ENCODE measurements at places on chromosomes 13 and 19.

- DNase-seq, result no peak
Measured at GRCh38 chr13:77009011-77009410, 17.1 kb downstream of the CLN5 start.

DNA sequence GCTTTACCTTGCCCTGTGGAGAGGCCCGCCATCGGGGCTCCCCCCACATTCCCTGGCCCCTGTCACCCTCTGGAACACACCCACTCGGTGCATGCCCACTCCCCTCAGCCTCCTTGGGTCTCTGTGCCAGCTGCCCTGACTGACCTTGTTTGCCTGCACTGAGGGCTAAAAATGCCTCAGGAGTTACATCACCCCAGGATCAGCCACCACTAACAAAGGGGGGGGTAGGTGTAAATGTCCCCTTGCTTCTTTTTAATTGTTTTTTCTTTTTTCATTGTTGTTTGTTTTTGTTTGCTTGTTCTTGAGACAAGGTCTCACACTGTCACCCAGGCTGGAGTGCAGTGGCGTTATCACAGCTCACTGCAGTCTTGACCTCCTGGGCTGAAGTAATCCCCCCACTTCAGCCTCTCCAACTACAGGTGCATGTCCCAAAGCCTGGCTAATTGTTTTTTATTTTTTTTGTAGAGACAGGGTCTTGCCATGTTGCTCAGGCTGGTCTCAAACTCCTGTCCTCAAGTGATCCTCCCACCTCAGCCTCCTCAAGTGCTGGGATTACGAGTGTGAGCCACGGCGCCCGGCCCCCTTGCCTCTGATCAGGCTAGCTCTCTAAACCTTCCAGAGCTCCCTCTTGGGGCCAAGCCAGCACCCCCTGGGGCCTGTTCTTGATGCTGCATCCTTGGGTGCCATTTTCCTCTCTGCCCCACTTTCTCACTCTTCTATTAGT is 297.1 kb downstream of the UQCRFS1 start:
- no peak for DNase-seq

- no peak for DNase-seq
Measured at GRCh38 chr13:58239774-58240268, 608.3 kb downstream of the PCDH17 start.

DNA sequence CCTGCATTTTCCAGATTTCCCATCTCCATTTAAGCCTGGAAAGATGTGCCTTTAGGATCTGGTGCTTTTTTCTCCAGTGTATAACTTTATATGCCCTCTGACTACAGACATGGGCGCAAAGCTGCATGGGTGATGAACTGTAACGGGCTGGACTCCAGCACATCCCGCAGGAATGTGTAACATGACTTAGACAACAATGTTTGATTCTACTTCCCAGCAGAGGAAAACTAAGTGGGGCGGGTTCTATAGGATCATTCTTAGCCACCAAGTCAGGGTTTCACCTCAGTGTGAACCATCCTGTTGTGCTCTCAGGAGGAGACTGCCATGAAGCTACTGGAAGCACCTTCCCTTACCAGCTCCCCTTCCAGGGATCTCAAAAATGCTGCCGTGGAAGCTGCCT is 93.2 kb upstream of the SERP2 start:
- no peak for DNase-seq

DNA sequence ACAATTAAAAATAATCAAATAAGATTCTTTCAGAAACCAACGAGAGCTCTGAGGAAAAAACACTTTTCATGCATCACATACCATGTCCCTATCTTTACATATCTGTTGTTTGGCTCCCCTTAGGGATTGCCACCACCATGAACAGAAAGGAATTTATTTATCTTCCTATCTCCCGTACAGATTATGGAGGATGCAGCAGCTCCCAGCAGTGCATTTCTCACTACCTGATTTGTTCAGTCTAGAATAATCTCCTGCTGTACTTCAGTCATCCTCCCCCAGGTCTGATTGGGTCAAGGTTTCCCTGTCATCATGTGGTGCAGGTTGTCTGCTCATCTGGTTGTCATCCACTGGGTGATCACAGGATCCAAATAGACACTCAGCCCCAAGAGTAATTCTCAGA is 451.3 kb downstream of the OXGR1 start:
- DNase-seq, result no peak

DNA sequence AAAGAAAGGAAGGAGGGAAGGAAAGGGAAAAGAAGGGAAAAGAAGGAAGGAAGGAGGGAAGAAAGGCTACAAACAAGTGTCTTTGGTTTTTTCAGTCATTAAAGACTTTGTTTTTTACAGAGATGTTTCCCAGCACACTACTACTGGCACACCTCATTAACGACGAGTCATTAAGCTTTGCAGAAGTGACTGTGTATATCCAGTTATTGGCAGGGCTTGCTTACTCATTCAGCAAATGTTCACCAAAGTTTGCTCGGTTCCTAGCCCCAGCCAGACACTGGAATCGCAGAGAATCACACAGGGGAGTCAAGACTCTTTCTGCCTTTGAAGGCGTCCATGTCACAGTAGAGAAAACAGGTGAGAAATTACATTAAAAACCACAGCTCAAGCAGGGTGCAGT is 4.3 kb downstream of the NLRP12 start:
- no peak for DNase-seq

DNA sequence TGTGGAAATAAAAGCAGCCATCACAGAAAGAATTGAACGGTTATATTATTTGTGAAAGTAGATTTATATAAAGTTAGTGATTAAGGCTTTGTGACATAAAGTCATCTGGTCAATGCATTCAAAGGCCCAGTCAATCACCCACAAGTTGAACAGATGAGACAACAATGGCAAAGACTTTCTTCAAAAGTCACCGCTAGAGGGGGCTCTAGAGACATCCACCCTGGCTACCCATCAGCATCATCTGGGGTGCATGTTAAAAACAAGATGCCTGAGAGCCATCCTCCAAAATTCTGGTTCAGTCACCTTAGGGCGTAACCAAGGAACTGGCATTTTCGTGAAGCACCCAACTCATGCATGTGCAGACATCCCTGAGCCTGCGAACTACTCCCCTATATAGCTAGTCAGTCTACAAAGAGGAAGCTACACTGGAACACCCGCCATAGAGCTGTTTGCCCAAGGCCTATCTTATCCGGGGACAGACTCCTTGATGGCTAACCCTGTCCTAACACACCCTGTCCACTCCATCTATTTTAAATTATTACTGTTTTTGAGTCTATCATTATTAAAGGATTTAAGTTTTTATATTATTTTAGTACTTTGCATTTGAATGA is 970.5 kb downstream of the UQCRFS1 start:
- no peak for DNase-seq

GRCh38 chr13:98478189-98479129 is 98.4 kb downstream of the STK24 start:
- no peak for DNase-seq

DNA sequence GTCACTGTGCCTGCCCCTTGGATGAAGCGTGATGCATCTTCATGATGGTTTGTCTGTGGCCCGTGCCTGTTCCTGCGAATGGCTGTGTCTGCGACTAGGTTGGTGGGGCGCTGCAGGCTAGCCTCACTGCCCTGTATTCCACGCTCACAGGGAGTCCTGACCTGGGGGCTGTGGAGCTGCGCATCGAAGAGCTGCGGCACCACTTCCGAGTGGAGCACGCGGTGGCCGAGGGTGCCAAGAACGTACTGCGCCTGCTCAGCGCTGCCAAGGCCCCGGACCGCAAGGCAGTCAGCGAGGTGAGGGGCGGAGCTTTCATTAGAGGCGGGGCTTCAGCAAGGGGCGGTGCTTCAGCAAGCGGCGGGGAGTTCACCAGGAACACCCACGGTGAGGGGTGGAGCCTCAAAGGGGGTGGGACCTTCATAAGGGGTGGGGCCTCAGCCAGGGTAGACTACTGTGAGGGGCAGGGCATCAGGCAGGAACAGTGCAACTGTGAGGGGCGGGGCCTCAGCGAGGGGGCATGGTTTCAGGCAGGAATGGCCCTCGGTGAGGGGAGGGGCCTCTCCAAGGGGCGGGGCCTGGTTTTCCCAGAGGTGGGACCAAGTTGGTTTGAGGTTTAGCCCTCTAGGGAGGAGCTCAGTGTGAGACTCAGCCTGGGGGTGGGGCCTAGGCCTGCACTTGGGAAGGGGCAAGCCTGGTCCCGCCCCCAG is 17.2 kb downstream of the PKN1 start:
- no peak for DNase-seq

GRCh38 chr19:51097166-51097738 is 11.0 kb downstream of the CTU1 start:
- no peak for DNase-seq

GRCh38 chr19:33804021-33804799 is 7.5 kb downstream of the KCTD15 start:
- no peak for DNase-seq

DNA sequence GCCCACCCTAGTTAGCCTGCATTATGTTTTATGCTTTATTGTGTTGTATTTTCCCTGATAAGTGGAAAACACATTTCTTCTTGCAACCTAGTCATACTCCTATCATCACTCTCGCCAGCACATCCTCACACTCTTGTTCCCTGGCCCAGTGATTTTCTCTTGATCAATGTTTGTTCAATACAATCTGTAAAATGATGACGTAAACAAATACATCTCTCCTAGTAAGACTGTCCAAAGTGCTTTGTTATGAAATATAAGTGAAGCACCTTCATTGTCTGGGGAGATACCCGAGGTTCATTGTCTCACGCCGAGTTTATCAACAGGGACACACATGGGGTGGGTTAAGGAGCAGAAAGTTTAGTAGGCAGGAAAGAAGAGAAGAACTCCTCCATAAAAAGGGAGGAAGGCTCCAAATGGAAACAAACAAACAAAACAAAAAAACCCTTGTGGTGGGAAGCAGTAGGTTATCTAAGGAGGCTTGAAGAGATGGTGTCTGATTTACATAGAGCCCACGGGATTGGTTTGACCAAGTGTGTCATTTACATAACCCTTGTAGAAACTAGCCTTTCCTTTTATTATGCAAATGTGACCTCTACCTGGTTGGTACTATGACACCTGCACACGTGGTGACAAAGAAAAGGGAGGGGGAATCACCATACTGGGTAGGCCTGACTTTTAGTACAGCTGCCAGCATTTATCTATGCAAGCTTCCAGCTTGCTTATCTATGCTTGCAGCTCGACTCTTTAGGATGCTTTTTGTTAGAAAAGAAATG is 1317.9 kb upstream of the SPRY2 start:
- no peak for DNase-seq

DNA sequence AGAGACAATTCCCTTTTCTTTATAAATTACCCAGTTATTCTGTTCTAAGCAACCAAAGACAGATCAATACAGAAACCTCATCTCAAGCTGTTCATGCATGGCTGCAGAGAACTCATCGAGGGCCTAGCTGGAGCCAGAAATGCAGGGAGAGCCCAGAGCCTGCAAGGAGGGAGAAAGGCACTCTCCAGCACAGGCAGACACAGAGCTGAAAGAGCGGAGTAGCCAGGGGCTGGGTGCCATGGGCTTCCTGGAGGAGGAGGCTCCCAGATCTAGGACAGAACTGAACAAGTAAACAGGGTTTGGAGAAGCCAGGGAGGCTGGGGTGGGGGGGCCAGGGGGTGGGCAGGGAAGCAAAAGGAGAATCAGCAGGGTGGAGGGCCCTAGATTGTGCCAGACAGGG is 144.2 kb upstream of the ZNF507 start:
- no peak for DNase-seq

DNA sequence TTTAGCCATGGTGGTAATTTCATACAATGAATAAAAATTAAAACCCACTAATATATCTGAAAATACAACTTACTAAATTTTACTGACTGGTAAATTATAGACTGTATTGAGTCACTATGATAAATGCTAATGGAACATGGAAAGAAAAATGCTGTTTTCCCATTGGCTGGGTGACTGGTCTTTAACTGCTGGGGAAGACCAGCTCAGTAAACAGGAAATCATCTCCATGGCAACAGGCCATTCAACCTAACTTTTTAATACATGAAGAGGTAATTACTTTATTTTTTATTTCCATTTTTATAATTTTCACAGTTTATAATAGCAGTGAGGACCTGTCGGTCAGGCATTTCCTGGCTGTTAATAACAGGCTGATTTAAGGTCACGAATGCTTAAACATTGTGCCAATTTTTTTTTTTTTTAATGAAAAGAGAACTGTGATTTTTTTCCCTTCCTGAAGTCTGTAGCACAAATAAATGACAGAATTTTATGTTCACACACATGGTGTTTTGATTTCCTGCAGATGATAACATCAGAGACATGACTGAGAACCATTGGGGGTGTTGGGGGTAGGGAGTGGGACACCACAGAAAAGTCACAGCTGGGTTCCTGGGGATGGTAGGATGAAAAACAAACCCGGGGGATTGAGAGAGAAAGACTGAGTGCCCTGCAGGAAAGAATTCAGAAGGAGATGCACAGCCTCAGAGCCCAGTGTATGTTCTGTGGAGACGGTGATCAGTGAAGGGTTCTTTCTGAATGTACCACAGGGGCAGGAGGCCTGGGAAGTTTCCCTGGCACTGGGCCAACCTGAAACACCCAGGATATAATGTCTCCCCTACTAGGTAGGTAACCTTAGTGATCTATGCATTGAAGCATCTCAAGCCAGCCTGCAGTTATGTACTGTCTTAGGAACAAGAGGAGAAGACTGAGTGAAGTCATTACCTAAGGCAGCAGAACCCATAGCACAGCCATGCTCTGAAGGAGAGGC is 297.1 kb downstream of the COG6 start:
- DNase-seq, result no peak

DNA sequence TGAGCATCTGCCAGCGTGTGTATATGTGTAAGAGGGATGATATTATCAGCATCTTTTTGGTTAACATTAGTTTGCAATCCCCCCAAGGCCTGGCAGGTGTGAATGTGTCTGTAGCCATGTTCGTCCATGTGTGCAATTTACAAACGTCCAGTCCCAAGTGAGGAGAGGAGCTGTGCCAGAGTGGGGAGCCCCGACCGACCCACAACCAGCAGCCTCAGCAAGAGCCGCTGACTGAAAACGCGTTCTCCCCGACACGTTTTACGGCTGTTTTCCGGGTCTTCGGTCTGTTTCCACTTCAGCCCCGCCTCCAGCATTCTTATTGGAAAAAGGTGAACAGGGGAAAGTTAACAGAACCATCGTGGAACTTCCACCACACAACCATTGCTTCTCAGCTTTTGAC is 119.1 kb upstream of the SOX1 start:
- DNase-seq, result no peak

- no peak for DNase-seq
Measured at GRCh38 chr13:29696606-29697005, 101.1 kb upstream of the SLC7A1 start.

GRCh38 chr19:15399635-15400034 is 19.2 kb downstream of the AKAP8L start:
- no peak for DNase-seq

DNA sequence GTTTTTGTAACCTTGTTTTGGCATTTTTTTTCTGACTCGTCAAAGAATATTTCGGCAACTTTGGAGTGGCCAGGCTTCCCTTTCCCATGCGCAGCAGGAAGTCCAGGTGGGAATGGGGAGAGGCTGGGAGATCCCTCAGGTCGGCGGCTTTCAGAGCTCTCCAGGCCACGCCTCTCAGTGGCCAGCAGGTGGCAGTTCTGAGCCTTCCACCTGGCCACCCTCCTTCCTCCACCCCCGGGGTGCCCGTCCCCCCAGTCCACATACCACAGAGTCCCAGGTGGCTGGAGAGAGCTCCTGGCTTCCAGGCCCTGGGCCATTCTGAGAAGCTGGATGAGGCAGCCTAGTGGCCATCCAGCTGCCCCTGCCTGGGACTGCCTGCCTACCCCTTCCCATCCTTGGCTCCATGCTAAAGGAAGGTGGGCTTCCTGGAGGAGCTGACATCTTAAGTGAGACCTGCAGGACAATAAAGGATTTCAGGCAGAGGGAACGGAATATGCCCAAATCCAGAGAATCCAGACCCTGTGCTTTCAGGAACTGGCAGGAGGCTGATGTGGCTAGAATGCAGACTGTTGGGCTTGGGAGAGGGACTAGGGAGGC is 46.3 kb downstream of the CCNE1 start:
- DNase-seq, result no peak

GRCh38 chr19:31666126-31666525 is 316.9 kb upstream of the TSHZ3 start:
- no peak for DNase-seq

Measured in hypothalamus (tissue), 51 donors.